IPS DF 19.7 (cell line): ENCODE measurements at places on chromosomes 4 and X.

GRCh38 chrX:40326186-40326965 lies 228.6 kb upstream of the BCOR start:
- no peak for DNase-seq

GRCh38 chrX:27995611-27996010 lies 14.4 kb upstream of the DCAF8L1 start:
- DNase-seq, result no peak

DNA sequence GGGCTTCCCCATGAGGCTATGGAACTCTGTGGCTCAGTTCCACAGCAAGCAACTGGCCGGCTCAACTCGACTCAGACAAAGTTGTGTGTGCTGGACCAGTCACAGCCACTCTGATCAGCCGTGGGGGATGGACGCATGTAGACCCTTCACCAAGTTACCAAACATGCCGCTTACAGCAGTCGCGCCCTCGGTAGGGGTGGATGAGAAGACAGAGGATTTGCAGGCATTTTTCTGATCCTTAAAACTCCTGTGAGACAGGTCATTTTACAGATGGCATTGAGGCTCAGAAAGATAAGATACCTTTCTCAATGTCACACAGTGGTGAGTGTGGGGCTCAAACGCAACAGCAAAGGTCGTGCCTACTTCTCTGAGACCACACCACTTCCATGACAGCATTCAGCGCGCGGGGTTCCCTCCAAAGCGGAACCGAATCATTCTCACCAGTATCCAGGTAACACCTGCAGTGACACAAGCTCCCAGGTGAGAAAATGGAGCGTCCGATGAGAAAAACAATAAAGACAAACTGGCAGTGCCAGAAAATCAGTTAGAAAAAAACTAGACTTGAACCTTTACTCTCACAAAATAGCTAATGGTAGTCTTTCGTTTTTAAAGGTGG lies 83.6 kb downstream of the RELL1 start:
- no peak for DNase-seq

GRCh38 chrX:42495139-42495538 lies 282.8 kb downstream of the PPP1R2C start:
- DNase-seq, result no peak

DNA sequence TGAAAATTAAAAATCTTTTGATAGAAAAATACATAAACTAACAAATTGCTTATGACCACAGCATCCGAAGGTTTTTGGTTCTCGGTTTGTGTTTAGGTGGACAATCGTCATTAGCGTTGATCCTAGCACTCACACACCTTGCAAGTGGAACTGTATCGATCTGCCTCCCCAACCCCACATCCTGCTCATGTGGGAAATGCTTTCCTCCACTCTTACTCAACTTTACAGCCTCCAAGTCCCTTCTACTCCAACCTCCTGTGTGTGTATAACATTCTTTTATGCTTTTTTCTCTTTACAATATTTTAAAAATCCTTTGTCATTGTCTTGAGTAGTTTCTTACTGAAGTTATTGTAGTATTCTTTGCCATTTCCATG lies 15.6 kb upstream of the TMEM131L start:
- DNase-seq, result no peak

GRCh38 chrX:99798936-99799335 lies 611.1 kb downstream of the PCDH19 start:
- no peak for DNase-seq

- no peak for DNase-seq
These were observed 399.9 kb upstream of the CNKSR2 start for GRCh38 chrX:20974326-20974725.

- DNase-seq, result no peak
These were observed 10.1 kb downstream of the SEC24D start for GRCh38 chr4:118825799-118826198.

- no peak for DNase-seq
These were observed 34.2 kb downstream of the ATXN3L start for GRCh38 chrX:13285693-13286092.

- no peak for DNase-seq
These were observed 25.5 kb downstream of the MMAA start for GRCh38 chr4:145644699-145645098.

- no peak for DNase-seq
These were observed 414.4 kb downstream of the SMARCA1 start for GRCh38 chrX:129108936-129109335.

DNA sequence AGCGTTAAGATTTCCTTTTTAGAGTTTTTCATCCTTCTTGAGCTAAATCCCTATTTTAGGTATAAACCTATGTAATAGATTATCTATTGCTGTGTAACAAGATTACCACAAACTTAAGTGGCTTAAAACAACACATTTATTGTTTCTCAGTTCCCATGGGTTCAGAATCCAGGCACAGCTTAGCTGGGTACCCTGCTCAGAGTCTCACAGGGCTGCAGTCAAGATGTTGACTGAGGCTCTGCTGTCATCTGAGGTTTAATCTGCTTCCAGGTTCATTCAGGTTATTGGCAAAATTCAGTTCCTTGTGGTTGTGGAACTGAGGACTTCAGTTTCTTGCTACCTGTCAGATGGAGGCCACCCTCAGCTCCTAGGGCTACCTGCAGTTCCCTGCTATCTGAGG lies 60.9 kb downstream of the GK start:
- DNase-seq, result no peak

- DNase-seq, result no peak
These were observed 124.0 kb downstream of the HMX1 start for GRCh38 chr4:8747467-8748235.

GRCh38 chr4:182843808-182844325 lies 73.3 kb downstream of the DCTD start:
- DNase-seq, result no peak

DNA sequence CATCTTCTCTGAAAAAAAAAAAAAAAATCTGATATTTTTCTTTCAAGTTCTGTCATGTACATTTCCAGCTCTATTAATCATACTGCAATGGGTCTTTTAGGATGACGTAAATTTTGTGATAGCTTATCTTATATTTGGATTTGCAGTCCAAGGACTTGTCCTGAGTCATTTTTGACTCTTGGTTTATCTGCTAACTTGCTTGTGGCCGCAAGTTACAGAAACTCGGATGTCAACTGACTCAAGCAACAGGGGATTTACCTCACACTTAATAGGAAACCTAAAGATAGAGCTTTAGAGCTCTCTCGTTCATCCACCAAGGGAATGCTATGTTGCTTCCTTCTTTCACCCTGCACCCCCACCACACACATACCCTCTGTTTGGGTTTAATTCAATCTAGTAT lies 1433.8 kb upstream of the TENM3 start:
- DNase-seq, result no peak

GRCh38 chrX:24498181-24498580 lies 33.1 kb downstream of the PDK3 start:
- DNase-seq, result no peak

DNA sequence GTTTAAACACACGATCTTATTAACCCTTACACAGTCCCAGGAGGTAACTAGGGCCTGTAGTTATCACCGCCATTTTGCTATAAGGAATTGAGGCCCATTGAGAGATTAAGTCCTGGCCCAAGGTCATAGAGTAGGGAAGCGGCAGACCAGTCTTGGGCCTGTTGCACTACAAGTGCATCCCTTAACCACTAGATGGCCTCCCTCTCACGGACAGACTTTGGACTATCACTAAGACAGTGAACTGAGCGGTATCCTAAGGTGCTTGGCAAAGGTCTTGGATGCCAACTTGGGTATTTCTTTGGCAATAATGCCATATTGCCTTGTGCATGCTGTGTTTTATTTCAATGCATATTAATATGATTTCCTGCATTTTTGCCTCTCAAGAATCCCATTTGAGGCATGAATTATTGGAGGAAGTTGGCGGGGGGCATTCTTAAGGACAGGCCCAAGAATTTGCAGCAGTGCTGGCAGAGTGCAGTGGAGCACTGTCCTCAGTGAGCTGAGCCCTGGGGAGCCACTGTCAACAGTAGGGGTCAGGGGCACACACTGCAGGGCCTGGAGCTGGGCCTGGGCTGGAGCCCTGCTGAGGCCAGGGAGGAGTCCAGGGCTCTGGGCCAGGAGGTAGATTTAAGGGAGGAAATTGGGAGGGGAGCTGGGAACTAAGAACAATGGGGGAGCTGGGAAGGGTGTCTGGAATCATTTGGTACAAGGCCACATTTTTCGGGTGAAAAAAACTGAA lies 147.4 kb downstream of the SMIM20 start:
- peak; percentile 63 for DNase-seq

GRCh38 chr4:57187246-57187645 lies 77.1 kb upstream of the IGFBP7 start:
- no peak for DNase-seq
